CD4-positive, alpha-beta memory T cell (primary cell): ENCODE measurements at places on chromosomes 5 and 9. TPM values are rescaled to one million over a fixed set of nuclear protein-coding genes. Genes with fewer than 3 reads are reported as not detected.

The TXNDC8 gene
- not detected for total RNA-seq

DNA sequence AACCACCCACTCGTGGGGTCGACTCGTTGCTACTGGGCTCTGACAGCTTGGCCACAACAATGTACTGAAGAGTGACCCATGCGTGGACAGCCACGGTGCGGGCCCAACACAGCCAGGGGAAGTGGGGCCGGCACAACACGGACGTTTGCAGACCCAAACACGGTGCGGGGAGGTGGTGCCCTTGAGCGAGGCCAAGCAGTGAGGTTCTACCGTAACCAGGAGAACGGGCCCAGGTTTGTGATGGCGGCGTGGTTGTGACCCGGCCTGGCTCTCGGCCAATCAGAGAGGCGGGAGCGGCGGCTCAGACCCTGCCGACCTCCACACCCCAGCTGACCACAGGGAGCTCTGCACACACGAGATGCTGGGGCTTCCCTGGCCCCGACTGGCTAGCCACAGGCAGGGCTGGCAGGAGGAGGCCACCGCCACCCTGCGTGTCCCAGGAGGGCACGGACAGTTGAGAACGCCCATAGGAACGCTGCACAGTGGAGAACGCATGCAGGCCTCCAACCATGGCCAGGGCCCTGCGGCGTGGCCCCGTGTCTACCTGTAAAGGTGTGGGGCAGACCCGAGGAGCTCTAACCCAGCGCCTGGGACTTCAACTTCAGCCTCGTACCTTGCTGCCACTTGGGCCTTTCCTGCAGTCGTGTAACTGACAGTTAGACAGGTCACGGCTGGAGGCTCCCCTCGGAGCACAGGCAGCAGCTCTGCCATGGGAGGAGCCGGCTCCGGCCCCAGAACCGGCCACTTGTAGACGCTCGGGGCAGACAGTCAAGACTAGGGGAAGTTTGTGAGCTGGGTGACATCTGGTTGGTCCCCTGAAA, 13.7 kb downstream of the BRD3 start:
- no peaks in the 10 kb centered on the region for H3K4me1 ChIP-seq
- no peak overlapping the region for H3K4me3 ChIP-seq
- no peak for DNase-seq
- no peaks in the 10 kb centered on the region for H3K27me3 ChIP-seq
- H3K27ac ChIP-seq: no peak overlapping the region

The SREK1IP1 gene
- 18.4 TPM for total RNA-seq

DNA sequence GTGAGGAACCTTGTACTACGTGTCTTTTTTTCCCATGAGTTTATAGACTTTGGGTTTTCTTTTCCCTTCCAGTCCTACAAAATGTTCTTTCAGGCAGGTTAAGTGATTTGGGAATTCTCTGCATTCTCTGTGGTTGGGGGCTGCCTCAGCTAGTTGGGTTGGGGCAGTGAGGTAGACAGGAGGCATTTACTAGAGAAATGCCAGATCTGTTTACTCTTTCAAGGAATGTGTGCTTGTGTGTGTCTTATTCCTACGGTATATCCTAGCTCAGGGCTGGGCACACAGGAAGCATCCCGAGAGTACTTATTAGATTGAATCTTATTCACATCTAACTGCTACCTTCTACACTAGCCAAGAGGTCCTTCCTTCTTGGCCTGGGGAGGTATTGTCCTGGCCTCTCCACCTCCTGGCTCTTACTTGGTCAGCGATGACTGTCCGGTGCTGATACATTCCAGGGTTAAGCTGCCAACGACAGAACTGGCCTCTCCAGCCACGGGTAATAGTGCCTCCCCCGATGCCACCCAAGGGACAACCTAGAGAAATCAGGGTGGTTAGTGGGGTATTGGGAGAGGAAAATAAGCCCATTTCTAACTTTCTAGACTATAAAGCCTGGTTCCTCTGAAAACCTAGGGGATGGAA, 5.0 kb downstream of the GBA2 start:
- no peak overlapping the region for H3K4me3 ChIP-seq
- peaks cover 39% of the 10 kb centered on the region for H3K4me1 ChIP-seq
- DNase-seq: no peak
- no peaks in the 10 kb centered on the region for H3K27me3 ChIP-seq

DNA sequence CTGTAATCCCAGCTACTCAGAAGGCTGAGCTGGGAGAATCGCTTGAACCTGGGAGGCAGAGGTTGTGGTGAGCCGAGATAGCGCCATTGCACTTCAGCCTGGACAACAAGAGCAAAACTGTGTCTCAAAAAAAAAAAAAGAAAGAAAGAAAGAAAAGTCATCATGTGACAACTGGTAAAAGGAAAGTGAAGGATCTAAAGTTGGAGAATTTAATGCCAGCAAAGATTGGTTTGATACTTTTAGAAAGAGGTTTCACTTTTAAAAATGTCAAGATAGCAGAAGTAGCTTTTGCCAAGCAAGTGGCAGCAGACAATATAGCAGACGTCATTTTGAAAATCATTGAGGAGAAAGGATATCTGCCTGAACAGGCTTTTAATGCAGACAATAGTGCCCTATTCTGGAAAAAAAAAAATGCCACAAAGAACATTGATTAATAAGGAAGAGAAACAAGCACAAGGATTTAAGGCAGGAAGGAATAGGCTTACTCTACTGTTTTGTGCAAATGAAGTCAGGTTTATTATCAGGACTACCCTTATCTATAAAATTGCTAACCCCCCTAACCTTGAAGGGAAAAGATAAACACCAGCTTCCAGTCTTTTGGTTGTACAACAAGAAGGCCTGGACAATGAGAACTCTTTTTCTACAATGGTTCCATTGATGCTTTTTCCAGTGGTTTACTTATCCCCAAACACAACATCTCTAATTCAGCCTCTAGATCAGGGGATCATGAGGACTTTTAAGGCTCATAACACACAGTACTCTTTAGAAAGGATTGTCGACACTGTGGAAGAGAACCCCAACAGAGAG, 12.0 kb downstream of the PKD2L2 start:
- H3K27me3 ChIP-seq: no peaks in the 10 kb centered on the region
- no peak for DNase-seq
- H3K4me3 ChIP-seq: no peak overlapping the region

The ABCA2 gene
- 63.8 TPM for total RNA-seq

DNA sequence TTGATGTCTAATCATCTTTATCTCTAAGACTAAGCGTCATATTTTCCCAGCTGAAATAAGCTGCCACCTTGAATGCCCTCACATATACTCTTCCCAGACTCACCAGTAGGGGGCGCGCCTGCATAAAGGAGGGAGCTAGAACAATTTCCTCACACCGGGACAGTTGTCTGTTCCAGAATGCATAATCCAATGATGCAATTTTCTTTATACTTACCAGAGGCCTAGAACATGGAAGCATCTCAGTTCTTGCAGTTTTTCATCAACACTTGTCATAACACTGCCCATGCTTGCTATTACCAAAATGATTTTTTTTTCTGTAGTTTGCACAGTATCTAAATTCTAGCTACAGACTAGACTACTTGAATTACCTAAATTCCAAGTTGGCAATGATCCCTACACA, 203.9 kb downstream of the FRMD3 start:
- no peak overlapping the region for H3K4me3 ChIP-seq
- H3K4me1 ChIP-seq: no peaks in the 10 kb centered on the region
- peak; percentile 45 for DNase-seq
- no peak overlapping the region for H3K27ac ChIP-seq
- no peaks in the 10 kb centered on the region for H3K36me3 ChIP-seq

DNA sequence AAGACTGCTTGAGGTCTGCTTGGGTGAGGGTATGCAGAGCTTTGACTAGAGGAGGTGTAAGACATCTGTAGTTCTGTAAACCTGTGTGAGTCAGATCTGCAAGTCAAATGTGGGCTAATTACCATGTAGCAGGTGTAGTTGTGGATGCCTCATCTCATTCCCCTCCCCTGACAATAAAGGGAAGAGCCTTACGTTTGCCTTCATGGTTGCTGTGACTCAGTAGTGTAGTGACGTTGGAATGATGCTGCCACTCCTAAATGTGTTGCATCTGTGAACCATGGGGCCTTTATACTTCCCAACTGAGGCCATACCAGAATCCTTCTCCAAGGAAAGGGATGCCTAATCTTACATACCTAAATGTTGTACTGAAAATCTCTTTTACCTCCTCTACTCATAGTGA, 26.0 kb downstream of the PRDM6 start:
- H3K27me3 ChIP-seq: peaks cover 4% of the 10 kb centered on the region
- H3K36me3 ChIP-seq: no peaks in the 10 kb centered on the region
- no peak for DNase-seq

DNA sequence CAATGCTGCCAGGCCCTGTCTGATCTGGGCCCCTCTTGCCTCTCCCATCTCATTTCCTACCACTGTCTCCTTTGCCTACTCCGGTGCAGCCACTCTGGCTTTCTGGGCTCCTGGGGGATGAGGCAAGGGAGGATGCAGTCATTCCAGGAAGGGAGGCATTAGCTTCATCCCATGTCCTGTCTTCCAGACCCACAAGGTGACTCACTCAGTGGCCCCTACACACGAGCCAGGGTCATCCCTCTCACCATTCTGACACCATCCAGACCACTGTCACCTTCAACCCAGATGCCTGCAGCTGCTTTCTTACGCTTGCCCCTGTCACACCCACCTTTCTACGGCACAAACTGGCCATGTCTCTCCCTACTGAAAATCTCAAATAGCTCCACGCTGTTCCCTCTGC, 19.1 kb downstream of the ACSL6 start:
- no peak for DNase-seq
- H3K4me3 ChIP-seq: no peak overlapping the region
- no peaks in the 10 kb centered on the region for H3K27me3 ChIP-seq

DNA sequence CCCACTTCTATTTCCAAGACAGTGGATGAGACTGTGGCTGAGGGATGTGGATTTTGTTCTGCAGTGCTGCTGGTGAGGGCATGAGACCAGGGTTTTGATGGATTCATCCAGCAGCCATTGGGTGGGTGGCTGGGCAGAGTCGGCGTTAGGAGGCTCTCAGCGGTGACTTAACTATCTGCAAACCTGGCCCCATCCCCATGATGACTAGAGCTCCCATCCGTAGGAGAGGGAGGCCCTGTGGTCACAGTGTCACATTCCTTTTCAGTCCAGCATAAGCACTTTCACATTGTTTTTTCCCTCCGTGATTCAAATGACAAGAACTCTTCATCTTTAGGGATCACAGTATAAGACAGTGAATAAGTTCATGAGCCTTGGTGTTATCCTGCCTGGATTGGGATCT, 60.4 kb upstream of the SPRY4 start:
- no peaks in the 10 kb centered on the region for H3K27me3 ChIP-seq
- no peak overlapping the region for H3K27ac ChIP-seq
- H3K4me1 ChIP-seq: peaks cover 3% of the 10 kb centered on the region
- DNase-seq: no peak
- H3K4me3 ChIP-seq: no peak overlapping the region

DNA sequence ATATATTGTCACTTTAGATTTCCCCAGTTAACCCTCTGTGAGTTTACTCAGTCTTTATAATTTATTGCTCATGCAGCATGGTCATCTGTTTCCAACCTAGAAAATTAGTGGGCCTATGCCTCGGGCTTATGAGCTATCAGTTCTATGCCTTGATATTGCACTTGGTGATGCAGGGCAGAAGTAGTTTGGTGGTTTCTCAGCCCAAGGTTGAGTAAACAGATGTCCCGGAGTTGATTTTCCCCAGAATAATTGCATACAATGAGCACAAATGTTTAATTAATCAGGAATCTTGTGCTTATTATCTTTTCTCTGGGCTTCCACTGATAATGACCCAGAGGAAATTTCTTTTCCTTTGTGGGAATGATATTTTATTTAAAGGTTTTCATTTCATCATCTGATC, 474.0 kb downstream of the CCDC171 start:
- no peak overlapping the region for H3K27ac ChIP-seq
- H3K36me3 ChIP-seq: no peaks in the 10 kb centered on the region
- DNase-seq: no peak
- no peak overlapping the region for H3K4me3 ChIP-seq

The SPATA31D4 gene
- total RNA-seq: not detected

The SPATA31A3 gene
- total RNA-seq: not detected

DNA sequence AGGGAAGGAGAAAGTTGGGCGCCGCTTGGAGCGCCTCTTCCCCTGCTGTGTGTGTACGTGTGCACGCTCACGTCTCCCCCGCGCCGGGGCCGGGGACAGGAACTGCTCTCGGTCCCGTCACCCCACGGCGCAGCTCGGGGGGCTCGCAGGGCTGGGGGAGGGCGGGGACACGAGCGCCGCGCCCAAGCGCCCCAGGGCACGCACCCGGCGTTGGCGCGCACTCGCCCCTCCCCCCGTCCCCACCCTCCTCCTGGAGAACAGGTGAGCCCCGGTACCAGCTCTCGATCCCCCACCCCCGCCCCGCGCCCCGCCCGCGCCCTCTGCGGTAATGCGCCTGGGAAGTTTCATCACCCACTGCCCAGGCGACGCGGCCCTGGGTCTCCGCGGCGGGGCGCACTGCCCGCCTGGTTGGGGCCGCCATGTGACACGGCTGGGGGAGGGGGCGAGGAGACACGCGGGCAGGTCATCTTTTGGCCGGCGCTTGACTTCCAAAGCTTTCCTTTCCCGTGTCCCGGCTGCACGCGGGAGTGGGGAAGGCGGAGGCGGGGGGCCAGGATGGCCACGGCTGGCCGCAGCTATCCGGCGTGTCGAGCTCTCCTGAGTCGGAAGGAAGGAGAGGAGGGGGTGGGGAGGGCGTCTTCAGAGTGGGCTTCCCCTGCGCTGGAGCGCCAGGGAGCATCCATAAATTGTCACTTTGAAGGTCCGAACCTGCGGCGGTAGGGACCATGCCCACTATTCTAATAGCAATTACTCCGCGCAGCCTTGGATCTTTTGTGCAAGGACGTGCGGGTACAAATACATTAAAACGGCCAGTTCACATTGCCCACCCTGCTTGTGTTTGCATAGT, 1.5 kb upstream of the STC2 start:
- DNase-seq: no peak
- peaks cover 21% of the 10 kb centered on the region for H3K27me3 ChIP-seq
- no peak overlapping the region for H3K27ac ChIP-seq

- H3K27me3 ChIP-seq: no peaks in the 10 kb centered on the region
- no peak overlapping the region for H3K4me3 ChIP-seq
- no peaks in the 10 kb centered on the region for H3K36me3 ChIP-seq
- DNase-seq: no peak
- H3K4me1 ChIP-seq: peaks cover 67% of the 10 kb centered on the region
- H3K27ac ChIP-seq: no peak overlapping the region
Measured at GRCh38 chr9:120885958-120886357, 9.0 kb upstream of the PHF19 start.
